ENCODE measurements at places on chromosomes 6 and 20.

DNA sequence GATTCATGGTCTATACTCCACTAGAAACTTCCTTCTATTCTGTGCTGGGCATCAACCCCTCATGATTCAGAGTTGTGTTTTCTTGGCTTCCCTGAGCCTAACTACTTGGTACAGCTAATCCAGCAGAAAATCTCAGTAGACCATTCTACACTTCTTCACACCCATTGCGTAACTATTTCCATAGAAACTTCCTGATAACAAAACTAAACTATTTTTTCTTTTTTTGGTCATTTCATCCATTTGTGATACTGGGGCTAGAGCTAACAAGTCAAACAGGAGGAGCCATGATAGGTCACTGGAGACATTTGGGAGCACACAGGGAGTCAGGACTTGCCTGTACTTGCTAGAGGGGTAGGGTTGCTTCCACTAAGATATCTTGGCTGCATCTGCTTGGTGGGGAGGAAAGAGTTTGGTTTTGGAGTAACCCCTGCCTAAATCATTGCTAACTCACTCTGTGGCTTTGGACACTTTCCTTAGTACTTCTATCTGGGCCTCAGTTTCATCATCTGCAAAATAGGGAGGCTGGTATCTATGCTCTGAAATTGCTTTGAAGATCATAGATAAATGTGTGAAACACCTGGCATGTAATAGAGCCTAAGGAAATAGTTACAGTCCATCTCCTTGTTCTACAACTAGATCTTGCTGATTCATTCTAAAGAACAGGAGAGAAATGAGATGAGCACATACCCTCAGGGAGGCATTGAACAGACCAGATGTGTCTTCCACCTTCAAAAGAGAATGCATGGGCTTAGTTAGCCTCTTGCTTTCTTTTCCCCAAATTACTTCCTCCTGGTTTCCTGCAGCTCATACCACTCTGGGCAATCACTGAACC lies 127.9 kb upstream of the ADGRF1 start:
- no peak for DNase-seq

DNA sequence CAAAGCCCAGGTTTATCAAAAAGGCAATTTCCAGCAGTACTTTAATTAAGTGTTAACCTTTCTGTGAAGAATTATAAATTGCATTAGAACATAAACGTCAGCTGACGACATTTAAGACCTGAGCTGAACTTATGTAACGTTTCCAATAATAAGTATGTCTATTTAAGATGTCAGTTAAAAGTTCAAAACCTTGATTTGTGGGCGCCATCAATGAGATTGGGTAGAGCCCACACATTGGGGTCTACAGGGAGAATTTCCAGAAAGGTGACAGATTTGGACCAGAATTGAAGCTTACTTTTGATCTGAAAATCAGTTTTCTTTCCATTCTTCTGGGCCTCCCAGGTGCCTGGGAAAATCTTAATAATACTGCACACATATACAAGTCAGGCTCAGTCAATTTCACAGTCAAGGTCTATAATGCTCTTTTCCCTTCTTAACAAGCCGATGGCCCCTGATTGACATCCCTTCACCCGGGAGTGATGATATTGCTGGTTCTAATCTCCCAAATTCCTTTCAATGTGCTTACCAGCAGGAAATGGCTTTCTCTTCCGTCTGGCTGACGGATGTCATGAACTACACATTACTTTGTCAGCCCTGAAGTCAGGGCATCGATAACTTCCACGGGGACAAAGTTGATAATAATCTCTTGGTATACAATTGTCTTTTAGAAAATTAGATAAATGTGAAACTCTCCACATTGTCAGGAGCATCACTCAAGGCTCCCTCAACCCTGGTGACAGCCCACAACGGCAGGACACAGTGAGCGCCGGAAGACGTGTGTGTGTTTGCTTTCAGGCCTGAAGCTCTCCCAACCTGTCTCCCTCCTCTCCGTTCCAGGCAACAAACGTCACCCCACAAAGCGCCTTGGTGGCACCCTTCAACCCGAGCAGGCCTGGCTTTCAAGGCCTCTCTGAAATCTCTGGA lies 396.5 kb upstream of the CNR1 start:
- no peak for DNase-seq

GRCh38 chr6:168221000-168221399 lies 98.6 kb downstream of the DACT2 start:
- no peak for DNase-seq

- no peak for DNase-seq
Measured at GRCh38 chr6:16949716-16950115, 152.1 kb upstream of the STMND1 start.

- no peak for DNase-seq
Measured at GRCh38 chr6:160348223-160349019, at the start of gene SLC22A3. SLC22A3 (plus strand) TSS chr6:160348378; CDS start chr6:160348420, 42 bp downstream.

DNA sequence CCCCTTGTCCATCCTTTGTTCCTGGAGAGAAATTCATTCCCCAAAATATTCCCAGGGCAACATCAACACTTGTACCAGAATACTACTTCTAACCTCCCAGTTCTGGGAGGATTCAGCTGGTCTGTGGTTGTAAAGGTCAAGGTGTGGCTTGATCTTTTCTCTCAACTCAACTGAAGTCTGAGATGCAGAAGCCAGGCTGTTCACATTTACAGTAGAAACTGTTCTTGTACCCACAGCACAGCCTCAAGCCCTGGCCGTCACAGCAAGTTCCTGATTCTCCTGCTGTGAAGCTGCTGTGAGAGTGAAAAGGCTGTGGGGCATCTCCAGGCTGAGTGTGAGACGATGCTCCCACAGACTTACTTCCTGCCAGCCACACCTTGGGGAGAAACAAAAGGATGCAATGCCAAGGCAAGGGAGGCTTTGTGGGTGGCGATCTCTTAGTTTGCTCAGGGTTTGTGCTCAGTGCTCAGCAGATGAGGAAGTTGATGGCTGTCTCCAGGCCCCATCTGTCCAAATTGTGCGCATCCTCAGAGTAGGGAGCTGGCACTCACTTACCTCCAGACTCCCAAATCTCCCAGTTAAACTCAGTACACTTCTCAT lies 143.9 kb upstream of the FOXA2 start:
- no peak for DNase-seq

DNA sequence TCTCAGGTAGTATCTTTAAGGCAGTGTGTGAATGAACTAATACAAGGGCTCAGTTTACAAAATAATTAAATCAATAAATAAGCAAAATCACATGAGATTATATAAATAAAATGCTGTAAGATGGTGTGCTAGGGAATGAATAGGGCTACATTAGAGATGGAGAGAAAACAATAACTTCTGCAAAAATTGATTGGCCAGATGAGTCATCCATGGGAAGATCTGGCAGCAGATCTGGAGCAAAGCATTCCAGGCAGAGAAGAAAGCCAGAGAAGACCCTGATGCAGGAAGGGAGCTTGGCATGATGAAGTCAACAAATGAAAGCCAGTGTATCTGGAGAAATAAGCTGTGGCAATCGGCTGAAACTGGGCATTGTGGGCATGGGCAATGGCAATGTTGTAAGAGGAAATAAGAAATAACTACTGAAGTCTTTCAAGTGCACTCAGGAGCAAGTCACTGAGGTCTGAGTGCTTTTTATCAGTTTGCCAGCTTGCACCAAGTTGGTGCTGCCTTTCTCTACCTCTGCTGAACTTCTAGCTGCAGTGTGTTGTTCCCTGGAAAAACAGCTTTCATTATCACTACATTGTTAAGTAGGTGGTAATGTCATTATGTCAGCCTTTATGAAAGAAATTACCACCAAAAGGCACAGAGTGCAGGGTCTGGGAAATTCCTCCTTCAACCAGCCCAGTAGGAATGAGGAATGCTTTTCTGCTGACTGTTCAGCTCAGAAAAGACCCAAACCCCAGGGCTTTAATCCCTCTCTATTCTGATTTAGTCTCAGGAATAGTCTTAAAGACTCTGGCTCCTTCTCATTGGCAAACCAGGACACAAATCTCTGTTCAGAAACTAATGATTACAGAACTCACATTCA lies 231.6 kb downstream of the HTR1B start:
- no peak for DNase-seq

DNA sequence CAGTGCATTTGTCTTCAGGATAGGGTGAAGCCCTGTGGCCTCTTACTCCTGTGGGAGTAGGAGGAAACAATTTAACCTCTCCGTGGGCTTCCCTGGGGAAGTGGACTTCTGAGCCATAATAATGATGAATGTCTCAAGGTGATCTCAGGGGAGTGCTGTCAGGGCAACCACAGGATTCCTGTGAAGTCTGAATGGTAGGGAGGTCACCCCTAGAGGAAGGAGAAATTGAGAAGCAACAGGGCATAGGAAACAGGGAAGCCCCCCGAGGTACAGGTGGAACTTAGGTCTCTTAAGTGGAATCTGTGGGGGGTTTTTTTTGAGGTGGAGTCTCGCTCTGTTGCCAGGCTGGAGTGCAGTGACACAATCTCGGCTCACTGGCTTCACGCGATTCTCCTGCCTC lies 26.9 kb downstream of the STK35 start:
- no peak for DNase-seq

- DNase-seq: no peak
Measured at GRCh38 chr6:8814440-8815000, 379.2 kb upstream of the SLC35B3 start.

GRCh38 chr20:47040506-47041125 lies 146.0 kb downstream of the EYA2 start:
- DNase-seq: no peak

DNA sequence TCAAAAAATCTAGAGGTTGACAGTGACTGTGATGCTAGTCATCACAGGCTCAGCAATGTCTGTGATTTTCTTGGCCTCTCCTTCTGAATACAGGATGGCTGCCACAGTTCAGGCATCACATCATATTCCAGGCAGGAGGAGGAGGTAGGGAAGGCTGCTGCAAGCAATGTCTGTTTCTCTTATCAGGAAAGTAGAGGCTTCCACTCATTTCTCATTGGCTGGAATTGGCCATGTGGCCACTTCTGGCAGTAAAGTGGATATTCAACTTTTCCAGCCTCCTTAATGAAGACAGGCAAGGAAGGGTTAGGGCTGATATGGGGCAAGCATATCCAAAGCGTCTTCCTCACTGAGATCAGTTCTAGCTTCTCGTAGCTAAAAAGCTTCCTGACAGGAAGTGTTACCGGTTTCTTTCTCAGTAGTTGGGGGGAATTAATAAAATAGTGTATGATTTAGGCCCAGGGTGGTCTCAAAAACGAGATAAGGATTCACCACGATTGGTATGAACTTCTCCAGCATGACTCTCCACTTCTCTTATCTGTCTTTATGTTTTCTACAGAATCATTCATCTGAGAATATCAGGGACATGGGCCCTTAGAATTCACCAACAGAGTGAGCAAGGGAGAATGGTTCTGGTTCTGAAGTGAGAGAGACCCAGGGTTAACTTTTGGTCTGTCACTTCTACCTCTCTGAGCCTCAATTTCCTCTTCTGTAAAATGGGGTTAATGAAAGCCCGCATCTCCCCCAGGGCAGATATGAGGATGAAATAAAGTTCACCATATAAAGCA lies 32.7 kb upstream of the PSMF1 start:
- DNase-seq: no peak

- DNase-seq: no peak
Measured at GRCh38 chr6:96907498-96907897, 9.8 kb upstream of the NDUFAF4 start.
